ENCODE measurements at places on chromosomes 2 and 18.

DNA sequence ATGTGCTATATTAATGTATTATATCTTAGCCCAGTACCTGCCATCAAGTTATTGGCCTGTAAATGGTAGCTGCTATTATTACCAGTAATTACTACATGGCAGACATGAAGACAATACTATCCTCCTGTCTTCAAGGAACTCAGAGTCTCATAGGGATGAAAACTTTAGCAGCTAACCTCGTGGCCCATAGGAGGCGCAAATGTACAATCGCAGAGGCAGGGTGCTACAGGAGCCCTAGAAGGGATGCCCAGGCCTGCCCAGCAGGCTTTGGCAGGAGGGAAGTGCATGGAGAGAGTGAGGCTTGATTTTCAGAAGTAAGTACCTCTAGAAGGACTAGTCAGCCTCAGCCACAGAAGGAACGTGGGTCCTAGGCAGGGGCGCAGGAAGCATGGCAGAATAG, 44.7 kb upstream of the KIDINS220 start:
- DNase-seq = no peak

DNA sequence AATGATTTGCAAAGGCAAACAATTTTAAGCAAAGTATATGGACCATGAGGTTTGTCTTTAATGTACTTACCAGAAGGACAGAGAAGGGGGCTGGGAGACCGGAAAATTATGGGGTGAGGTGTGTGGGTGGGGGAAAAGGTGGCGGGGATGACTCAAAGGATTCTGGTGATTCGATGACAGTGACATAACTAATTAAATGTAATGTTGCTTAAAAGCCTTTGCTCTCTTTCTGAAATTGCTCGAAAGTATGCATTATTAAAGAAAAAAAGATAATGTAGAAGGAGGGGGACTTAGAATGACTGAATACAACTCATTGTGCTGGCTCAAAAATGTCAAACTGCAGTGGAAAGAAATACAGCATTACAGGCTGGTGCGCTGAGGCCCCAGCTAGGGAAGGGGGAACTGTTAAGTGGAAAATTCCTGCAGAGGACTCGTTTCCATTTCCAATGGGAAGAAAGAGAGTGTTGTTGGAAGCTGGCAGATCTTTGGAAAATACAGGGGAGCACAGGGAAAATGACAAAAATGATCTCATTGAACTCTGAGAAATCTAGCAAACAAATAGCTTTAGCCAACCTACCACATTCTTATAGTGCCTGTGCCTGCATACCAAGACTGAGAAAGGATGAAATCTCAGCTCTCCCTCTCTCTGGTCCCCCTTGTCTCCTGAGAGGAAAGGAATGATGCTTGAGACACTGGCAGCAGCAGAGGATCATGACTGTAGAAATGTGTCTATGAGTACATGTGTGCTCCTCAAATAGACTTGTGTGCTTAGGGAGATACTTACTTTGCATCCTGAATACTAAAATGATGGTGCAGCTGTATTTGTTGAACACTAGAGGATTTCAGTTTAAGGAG, 632.4 kb downstream of the NYAP2 start:
- no peak for DNase-seq

DNA sequence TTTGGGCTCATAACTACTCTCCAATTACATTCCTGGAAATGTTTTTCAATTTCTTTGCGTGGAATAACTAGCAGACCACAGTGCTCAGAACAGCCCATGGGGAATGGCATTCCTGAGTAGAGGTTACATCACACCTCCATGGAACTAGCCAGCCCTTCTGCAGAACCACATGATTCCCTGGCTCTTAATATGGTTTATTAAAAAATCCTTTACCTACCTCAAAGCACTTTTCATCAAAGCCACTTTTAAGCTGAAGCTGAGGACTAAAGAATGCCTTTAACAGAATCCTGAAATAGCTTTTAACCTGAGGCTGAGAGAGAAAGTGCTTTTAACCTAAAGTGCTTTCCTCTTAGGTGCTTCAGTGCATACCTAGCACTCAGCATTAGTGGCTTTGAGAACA, 376.3 kb downstream of the ARHGAP15 start:
- DNase-seq = no peak

DNA sequence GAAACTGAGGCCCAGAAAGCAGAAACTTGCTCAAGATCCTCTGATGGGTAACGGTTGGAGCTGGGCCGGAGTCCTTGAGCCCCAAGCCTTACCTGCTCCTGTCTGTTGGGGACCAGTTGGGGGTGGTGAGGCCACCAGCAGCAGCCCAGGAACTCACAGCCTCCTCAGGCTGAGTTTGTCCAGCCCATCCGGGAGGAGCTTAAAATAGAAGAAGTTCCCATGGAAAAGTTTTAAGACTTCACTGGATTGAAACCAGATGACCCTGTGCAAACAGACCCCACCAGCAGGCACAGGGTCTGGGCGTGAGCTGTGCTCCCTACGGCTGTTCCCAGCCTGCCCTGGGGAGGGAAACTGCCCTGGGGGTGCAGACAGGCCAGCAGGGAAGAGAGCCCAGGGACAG, 40.6 kb upstream of the FOSL2 start:
- no peak for DNase-seq

DNA sequence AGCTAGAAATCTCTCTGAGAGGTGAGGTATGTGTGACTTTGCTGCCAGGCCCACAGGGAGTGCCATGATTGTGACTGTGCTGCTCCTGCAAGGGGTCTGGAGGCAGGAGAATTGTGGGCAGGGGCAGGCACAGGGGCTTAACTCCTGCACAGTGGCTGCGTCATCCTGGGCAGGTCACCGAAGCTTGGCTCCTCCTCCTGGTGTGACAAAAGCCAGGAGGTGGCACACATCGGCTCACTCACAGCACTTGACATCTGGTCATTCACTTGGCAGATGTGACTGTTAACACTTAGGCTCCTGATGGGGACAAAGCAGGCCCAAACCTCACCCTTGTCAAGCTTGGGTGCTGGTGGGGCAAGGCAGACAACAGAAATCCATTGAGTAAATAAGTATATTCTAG, 36.4 kb upstream of the GLI2 start:
- DNase-seq = no peak

DNA sequence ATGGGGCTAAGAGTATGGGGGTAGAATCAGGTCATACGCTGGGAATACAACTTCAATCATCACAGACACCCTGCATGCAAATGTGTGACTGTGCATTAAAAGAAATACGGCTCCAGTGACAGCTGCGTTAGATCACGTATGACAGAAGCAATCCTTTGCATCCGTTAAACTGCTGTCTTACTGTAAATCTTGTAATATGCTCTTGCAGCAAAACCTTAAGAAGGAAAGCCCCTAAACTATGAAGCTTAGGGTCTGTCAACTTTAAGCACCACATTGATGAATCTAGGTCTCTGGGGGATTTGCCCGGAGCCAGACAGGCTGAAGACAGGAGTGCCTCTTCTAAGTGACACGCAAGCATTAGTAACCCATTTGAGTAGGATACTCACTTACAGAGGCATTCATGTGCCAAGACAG, 84.7 kb upstream of the EML6 start:
- no peak for DNase-seq

DNA sequence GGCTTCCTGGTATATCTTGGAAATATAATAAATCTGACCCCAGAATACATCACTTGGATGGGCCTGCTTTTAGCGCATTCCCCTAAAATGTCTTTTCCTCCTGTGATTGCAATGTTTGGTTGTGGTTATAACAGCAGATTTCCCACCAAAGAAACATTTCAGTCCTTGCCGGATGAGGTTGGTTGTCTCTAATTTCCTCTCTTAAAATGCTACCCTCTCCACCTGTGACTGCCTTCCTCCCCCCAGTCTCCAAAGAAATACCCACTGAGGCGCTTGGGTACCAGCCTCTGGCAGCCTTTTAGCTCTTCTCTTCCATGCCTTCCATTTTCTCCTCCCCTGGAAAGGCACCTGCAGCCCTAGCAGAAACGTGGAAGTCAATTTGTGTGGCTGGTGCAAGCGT, 102.1 kb upstream of the SIX3 start:
- DNase-seq = no peak

- DNase-seq = no peak
Observed at GRCh38 chr2:150129921-150130575, 357.4 kb downstream of the RND3 start.

- DNase-seq = no peak
Observed at GRCh38 chr2:15800495-15801329, 139.6 kb upstream of the MYCN start.

DNA sequence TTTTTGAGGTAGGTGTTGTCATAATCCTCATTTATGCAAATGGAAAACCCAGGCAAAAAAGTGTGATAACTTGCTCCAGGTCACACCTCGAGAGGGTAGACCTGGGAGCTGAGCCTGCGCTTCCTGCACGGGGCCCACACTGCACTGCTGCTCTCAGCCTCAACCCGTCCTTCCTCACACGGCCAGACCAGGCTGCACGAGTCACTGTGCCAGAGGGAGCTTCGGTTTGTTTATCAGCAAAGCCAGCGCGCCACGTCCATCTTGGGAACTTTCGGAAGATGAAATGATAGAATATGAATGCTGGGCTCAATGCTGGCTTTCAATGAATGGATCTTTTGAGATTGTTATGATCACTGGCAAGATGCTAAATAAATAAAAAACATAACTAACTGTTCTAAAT, 14.4 kb downstream of the COPS9 start:
- no peak for DNase-seq

DNA sequence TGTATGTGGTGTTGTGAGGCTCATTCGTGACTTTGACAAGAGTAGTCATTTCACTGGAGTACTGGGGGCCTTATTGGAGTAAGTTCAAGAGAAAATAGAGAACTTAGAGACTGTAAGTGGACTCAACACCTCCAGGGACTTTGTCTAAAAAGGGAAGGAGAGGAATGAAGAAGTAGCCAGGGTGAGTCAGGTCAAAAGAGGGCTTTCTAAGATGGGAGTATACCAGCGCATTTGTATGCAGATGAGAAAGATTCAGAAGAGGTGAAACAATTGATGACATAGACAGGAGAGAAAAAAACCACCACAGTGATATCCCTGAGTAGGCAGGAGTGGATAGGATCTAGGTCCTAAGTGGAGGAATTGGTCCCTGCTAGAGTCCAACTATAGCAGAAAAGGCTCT, 246.8 kb downstream of the IKZF2 start:
- DNase-seq = no peak

GRCh38 chr18:34661464-34662087, 48.5 kb upstream of the DTNA start:
- DNase-seq = no peak

GRCh38 chr2:109269706-109270504, 140.9 kb downstream of the SH3RF3 start:
- DNase-seq = no peak

GRCh38 chr2:11945139-11946126, 199.0 kb downstream of the LPIN1 start:
- DNase-seq = no peak

GRCh38 chr2:101398116-101398821, 11.0 kb upstream of the CREG2 start:
- no peak for DNase-seq

- DNase-seq = no peak
Observed at GRCh38 chr18:68152770-68153169, 562.1 kb downstream of the TMX3 start.

- DNase-seq = no peak
Observed at GRCh38 chr2:163556511-163556910, 179.3 kb downstream of the FIGN start.

- no peak for DNase-seq
Observed at GRCh38 chr2:193776988-193777387, 1582.3 kb upstream of the TMEFF2 start.

- DNase-seq = no peak
Observed at GRCh38 chr18:6947338-6948030, 170.1 kb downstream of the LAMA1 start.

DNA sequence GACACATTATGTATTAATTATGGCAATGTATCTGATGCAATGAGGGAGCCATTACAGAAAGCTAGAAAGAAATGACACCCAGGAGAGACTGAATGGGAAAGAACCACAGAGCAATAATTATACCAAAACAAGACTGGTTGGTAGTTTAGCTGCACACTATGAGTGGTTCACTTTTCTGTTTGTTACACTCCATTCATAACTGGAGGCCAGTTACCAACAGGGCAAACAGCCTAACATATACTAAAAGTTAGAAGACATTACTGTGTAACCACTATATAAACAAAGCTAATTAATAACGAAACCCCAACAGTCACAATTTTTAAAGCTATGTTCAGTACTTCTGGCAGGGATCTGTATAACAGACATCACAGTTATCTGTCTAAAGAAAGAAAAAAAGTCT, 49.4 kb downstream of the NBAS start:
- DNase-seq = no peak

- no peak for DNase-seq
Observed at GRCh38 chr2:109393662-109393972, 220.1 kb downstream of the SEPTIN10 start.

DNA sequence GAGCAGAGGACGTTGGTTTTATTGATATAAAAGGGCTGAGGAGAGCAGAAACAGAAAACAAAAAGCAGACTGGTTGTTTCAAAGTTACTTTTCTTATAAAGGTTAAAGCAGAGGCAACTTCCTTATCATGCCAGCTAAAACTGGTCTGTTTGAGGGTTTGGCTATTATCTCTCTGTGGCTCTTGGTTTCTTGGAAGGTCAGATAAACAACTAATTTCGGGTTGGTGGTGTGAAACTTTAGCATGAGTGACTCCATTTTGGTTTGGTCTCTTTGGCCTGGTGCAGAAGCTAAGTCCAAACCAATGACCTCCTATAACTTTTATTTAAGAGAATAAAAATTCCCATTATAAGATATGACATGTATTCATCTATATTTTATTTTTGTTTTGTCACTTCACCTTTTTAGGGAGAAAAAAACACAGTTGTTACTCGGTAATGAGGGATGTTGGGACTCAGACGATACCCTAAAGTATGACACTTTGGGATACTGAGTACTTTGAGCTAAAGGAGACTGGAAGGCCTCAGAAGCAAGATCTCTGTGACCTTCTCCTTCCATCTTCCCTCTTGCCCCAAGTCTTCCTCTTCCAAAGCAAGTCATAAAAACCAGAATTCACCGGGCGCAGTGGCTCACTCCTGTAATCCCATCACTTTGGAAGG, 23.3 kb downstream of the TNFAIP6 start:
- no peak for DNase-seq

DNA sequence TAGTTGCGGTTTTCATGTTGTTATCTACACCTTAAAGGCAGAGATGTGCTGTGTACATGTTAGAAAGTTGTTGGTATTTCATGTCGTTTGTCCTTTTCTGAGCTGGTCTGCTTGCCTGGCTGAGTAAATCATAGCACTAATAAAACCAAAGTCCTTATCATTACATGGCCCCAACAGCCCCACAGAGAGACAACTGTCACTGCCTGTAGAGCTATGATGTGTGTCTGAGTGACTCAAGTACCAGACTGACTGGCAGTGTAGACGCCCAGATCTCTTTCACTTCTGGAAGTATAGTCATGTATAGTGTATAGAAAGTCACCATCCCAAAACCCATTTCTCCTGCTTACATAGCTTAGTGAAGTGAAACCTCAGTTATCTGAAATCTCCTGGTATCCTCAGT, 4.3 kb downstream of the SOCS6 start:
- DNase-seq = no peak
